Cardiac atrium fibroblast (primary cell): ENCODE measurements at places on chromosomes 1 and 21. TPM values are rescaled to one million over a fixed set of nuclear protein-coding genes. Genes with fewer than 3 reads are reported as not detected.

The RGS4 gene
- total RNA-seq = 216 and 252 TPM in 2 replicates

The CAPN9 gene
- total RNA-seq = not detected in 2 replicates

The IFT25 gene
- 22.2 and 29.3 TPM in 2 replicates for total RNA-seq

The TMEM61 gene
- not detected in 2 replicates for total RNA-seq

The ZNF593OS gene
- not detected in 2 replicates for total RNA-seq

The TBX15 gene
- total RNA-seq = 2.5 and 4.9 TPM in 2 replicates
